Fibroblast of skin of right quadriceps (primary cell): ENCODE measurements at places on chromosomes 2 and 18.

GRCh38 chr2:120884472-120885290 is 149.0 kb downstream of the GLI2 start:
- peak; percentile 49 for DNase-seq

GRCh38 chr2:109225170-109225782 is 96.3 kb downstream of the SH3RF3 start:
- no peak for DNase-seq

DNA sequence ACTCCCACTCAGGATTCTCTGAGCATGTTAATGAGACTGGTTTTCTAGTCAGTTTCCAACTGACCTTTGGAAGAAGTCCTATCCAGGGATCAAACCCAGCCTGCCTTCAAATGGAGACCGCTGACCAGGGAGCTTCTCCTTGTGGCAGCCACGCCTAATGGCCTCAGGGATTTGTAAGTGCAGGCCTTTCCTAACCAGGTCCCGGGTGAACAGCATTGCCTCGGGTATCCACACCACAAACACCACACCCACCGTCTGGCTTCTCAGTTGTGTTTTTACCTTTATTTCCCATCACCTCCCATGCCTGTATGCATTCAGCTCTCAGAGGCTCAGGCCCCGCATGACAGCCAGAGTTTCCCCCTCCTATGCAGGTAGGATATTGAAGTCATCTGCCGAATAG is 406.3 kb upstream of the HS6ST1 start:
- no peak for DNase-seq

DNA sequence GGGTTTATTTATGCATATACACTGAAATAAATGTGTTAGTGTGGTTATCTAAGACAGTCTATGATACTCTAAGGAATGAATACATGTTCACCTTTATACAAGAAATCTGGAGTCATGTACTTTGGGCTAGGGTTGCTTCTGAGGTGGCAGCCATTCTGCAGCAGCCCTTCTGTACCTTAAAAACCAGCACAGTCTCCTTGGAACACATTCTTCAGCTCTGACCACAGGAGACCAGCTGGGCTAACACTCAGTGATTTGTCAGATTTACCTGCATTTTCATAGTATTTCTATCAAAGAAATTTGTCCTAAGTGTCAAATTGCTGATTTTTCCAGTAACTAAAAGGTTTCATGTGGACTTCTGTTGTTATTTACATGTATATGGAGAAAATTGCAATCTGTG is 167.7 kb downstream of the CAMKMT start:
- no peak for DNase-seq
